Osteoblast (primary cell): ENCODE measurements at places on chromosomes 12 and 14. TPM values are rescaled to one million over a fixed set of nuclear protein-coding genes. Genes with fewer than 3 reads are reported as not detected.

DNA sequence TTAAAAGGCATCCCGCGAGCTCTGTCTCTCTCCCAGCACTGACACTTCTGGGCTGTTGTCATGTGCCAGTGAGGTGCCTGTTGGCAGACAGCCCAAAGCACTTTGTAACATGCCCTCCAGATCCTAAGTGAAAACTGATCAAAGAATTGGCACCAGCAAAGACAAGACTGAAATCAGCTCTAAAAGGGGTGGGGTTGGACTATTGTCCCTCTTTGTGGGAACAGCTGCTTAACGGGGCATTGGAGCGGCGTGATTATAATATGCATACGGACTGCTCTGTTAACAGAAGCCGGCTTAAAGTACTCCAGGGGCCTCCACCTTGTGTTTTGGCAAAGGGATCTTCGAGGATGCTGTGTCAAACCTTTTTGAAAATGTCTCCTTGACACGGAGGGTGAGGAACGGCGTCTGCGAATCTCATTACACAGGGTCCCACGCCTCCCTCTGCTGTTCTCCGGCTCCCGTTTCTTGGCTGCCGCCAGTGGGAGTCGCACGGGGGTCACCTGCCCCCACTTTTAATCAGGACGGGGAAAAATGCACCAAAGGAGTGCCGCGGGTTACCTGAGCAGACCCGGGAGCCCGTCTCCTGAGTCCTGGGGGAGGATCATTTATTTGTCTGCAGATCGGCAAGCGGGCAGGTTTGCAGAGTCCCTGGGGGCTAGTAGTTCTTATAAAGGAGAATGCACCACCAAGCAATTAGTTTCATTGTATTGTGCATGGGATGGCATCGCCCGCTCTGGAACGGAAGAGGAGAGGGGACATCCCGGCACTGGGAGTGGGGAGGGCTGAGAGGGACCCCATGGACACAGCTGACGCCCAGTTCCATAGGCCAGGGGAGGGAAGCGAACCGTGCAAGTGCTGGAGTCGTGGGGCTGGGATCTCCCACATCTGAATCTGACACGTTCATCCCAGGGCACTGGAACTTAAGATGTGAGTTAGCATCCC, 44.3 kb downstream of the SPRING1 start:
- H3K4me3 ChIP-seq: peak overlapping the region; percentile 47
- no peaks in the 10 kb centered on the region for H3K4me1 ChIP-seq
- no peak for DNase-seq

DNA sequence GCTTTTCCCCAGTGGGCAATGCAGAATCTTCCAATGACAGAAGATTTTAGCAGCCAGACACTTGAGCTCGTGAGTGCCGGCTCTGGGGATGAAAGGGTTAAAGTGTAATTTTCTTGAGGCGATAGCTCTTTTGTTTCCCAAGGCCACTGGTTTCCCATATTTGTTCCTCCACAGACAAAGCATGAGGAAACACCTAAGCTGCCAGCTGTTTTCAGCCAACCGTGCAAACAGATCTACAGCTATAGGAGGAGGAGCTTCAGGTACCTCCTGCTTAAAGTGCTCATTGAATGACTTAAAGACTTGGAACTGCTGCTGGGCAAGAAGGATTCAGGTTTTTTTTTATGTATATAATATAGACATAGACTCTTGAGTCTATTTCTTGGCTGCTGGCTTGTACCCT, 1311.5 kb downstream of the TMEM121 start:
- no peaks in the 10 kb centered on the region for H3K36me3 ChIP-seq
- H3K4me1 ChIP-seq: no peaks in the 10 kb centered on the region
- no peak overlapping the region for H3K27ac ChIP-seq
- no peak for DNase-seq
- H3K4me3 ChIP-seq: no peak overlapping the region

DNA sequence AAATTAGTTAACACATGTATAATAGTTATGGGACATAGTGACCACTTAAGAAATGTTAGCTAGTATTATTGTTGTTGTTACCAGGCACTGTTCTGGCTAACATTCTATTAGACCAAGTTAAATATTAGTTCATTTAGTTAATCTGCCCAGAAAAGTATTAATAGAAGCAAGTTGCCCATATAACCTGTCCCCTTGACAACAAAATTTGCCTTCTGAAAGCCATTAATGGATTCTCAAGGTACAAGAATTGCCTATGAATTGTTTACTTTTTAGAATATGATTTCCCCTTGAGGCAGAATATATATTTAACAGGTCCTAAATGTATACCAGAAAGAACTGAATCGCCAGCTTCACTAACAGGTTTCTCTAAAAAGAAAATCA, 167.3 kb upstream of the TMCC3 start:
- no peaks in the 10 kb centered on the region for H3K36me3 ChIP-seq
- H3K27me3 ChIP-seq: peaks cover 4% of the 10 kb centered on the region
- no peaks in the 10 kb centered on the region for H3K4me1 ChIP-seq

GRCh38 chr12:111349748-111350520, 19.0 kb downstream of the PHETA1 start:
- no peaks in the 10 kb centered on the region for H3K27me3 ChIP-seq
- H3K27ac ChIP-seq: no peak overlapping the region
- no peak for DNase-seq
- no peaks in the 10 kb centered on the region for H3K36me3 ChIP-seq
- no peaks in the 10 kb centered on the region for H3K4me1 ChIP-seq
- no peak overlapping the region for H3K4me3 ChIP-seq

GRCh38 chr12:442235-442884, 17.4 kb upstream of the B4GALNT3 start:
- H3K4me3 ChIP-seq: no peak overlapping the region
- peak; percentile 88 for DNase-seq
- H3K4me1 ChIP-seq: no peaks in the 10 kb centered on the region
- H3K36me3 ChIP-seq: no peaks in the 10 kb centered on the region

GRCh38 chr12:47509398-47509851, 196.4 kb downstream of the RPAP3 start:
- peak overlapping the region; percentile 69 for H3K27ac ChIP-seq
- peaks cover 38% of the 10 kb centered on the region for H3K4me1 ChIP-seq
- no peaks in the 10 kb centered on the region for H3K36me3 ChIP-seq
- H3K27me3 ChIP-seq: no peaks in the 10 kb centered on the region
- no peak overlapping the region for H3K4me3 ChIP-seq

GRCh38 chr12:117699118-117699517, 269.7 kb downstream of the KSR2 start:
- H3K36me3 ChIP-seq: no peaks in the 10 kb centered on the region
- H3K27me3 ChIP-seq: no peaks in the 10 kb centered on the region
- no peak overlapping the region for H3K27ac ChIP-seq
- no peak overlapping the region for H3K4me3 ChIP-seq
- no peaks in the 10 kb centered on the region for H3K4me1 ChIP-seq

GRCh38 chr12:68963856-68964745, 31.1 kb upstream of the CPM start:
- H3K4me3 ChIP-seq: no peak overlapping the region
- no peak for DNase-seq
- no peak overlapping the region for H3K27ac ChIP-seq
- H3K27me3 ChIP-seq: no peaks in the 10 kb centered on the region
- H3K36me3 ChIP-seq: no peaks in the 10 kb centered on the region
- H3K4me1 ChIP-seq: peaks cover 3% of the 10 kb centered on the region

GRCh38 chr12:47422611-47423010, 283.2 kb downstream of the RPAP3 start:
- H3K36me3 ChIP-seq: no peaks in the 10 kb centered on the region
- H3K27me3 ChIP-seq: no peaks in the 10 kb centered on the region
- DNase-seq: no peak
- H3K4me1 ChIP-seq: peaks cover 5% of the 10 kb centered on the region
- H3K27ac ChIP-seq: no peak overlapping the region
- no peak overlapping the region for H3K4me3 ChIP-seq

- no peaks in the 10 kb centered on the region for H3K4me1 ChIP-seq
- no peaks in the 10 kb centered on the region for H3K27me3 ChIP-seq
- no peak for DNase-seq
- no peaks in the 10 kb centered on the region for H3K36me3 ChIP-seq
- no peak overlapping the region for H3K27ac ChIP-seq
Observed at GRCh38 chr14:62654641-62655040, 390.6 kb downstream of the KCNH5 start.

- no peaks in the 10 kb centered on the region for H3K27me3 ChIP-seq
- no peak for DNase-seq
- no peak overlapping the region for H3K4me3 ChIP-seq
- H3K36me3 ChIP-seq: no peaks in the 10 kb centered on the region
Observed at GRCh38 chr12:2299206-2299605, 246.4 kb downstream of the CACNA1C start.

GRCh38 chr12:57614178-57614947, 3.1 kb downstream of the ARHGEF25 start:
- H3K4me1 ChIP-seq: peaks cover 17% of the 10 kb centered on the region
- DNase-seq: peak; percentile 88
- H3K4me3 ChIP-seq: no peak overlapping the region
- peaks cover 4% of the 10 kb centered on the region for H3K27me3 ChIP-seq

- H3K4me3 ChIP-seq: no peak overlapping the region
- peaks cover 4% of the 10 kb centered on the region for H3K4me1 ChIP-seq
- no peaks in the 10 kb centered on the region for H3K36me3 ChIP-seq
- H3K27ac ChIP-seq: no peak overlapping the region
Observed at GRCh38 chr14:53851394-53852090, 105.1 kb downstream of the BMP4 start.

DNA sequence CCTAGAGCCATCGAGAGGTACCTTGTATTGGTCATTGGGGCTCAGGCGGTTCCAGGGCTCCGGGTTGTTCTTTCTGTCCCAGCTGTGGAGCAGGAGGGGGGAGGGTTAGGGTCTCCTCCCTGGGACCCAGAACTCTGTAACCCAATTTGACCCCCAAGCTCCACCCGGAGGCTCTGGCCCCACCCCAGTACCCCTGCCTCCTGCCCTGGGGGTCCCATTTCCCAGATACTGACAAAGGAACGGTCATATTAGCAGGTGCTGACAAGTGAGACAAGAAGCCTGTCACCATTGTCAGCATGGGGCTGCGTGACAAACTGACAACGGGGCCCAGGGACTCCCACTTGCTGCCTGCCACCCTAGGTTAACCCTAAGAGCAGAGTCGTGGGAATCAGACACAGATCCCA, 6.2 kb downstream of the SHMT2 start:
- H3K4me3 ChIP-seq: no peak overlapping the region
- peaks cover 14% of the 10 kb centered on the region for H3K27me3 ChIP-seq
- peak overlapping the region; percentile 72 for H3K27ac ChIP-seq
- H3K4me1 ChIP-seq: peaks cover 55% of the 10 kb centered on the region

GRCh38 chr12:112598626-112599025, 179.9 kb downstream of the PTPN11 start:
- DNase-seq: no peak
- H3K27ac ChIP-seq: no peak overlapping the region
- H3K4me1 ChIP-seq: no peaks in the 10 kb centered on the region

DNA sequence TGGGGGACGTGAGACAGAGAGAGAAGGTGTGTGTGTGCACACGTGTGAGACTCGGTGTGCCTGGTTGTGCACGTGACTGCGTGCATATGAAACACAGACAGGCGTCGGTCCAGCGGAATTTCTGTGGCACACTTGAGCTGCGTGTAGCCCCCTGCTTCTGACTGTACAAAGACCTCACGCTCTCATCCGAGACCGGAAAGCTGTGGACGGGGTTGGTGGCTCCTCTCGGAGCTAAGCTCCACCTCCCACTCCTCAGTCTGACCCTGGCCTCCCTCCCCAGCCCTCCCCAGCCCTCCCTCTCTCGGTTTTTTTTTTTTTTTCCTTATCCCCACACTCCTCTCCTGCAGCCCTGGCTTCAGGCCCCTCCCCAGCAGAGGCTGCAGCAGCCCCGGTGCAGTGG, 8.3 kb upstream of the C14orf180 start:
- no peak overlapping the region for H3K4me3 ChIP-seq
- H3K36me3 ChIP-seq: no peaks in the 10 kb centered on the region
- H3K27ac ChIP-seq: no peak overlapping the region
- no peaks in the 10 kb centered on the region for H3K27me3 ChIP-seq
- H3K4me1 ChIP-seq: no peaks in the 10 kb centered on the region
- no peak for DNase-seq

- DNase-seq: no peak
- H3K27ac ChIP-seq: peak overlapping the region; percentile 57
- peaks cover 54% of the 10 kb centered on the region for H3K4me1 ChIP-seq
Observed at GRCh38 chr14:68681256-68682011, 111.4 kb downstream of the ZFP36L1 start.

- no peaks in the 10 kb centered on the region for H3K27me3 ChIP-seq
- no peak for DNase-seq
- H3K36me3 ChIP-seq: no peaks in the 10 kb centered on the region
- peaks cover 25% of the 10 kb centered on the region for H3K4me1 ChIP-seq
- no peak overlapping the region for H3K4me3 ChIP-seq
- H3K27ac ChIP-seq: peak overlapping the region; percentile 82
Observed at GRCh38 chr12:122878780-122879612, 16.9 kb downstream of the VPS37B start.

DNA sequence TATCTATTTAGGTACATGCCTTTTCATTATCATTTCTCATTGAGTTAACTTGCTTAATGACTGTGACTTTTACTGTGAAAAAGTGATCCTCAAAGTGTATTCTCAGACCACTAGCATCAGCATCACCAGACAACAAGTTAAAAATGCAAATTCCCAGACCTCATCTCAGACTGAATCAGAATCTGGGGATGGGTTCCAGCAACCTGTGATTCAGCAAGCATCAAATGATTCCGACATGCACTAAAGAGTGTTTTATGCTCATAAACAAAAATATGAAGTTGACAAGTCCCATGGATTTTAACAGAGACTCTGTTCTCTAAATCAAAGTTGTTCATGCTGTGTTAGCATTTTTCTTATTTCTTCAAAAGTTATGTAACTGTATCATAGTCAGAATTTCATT, 130.6 kb downstream of the BCAT1 start:
- peaks cover 25% of the 10 kb centered on the region for H3K4me1 ChIP-seq
- H3K4me3 ChIP-seq: no peak overlapping the region
- DNase-seq: no peak
- no peak overlapping the region for H3K27ac ChIP-seq

BCL2L2 gene
- total RNA-seq: 19.5 and 21.2 TPM in 2 replicates

COX8C gene
- not detected in 2 replicates for total RNA-seq

C12orf60 gene
- 0.59 and 0.72 TPM in 2 replicates for total RNA-seq

REP15 gene
- 3.5 and 4.0 TPM in 2 replicates for total RNA-seq

DDX47 gene
- 60.8 and 63.6 TPM in 2 replicates for total RNA-seq

PTPRR gene
- under 0.01 TPM in 1 of 2 replicates, not detected in the other for total RNA-seq

AQP6 gene
- not detected in 2 replicates for total RNA-seq

TAS2R43 gene
- 5.0 TPM in 1 of 2 replicates, not detected in the other for total RNA-seq

RIMBP2 gene
- total RNA-seq: not detected in 2 replicates

KRT74 gene
- not detected in 2 replicates for total RNA-seq

NOS1 gene
- not detected in 2 replicates for total RNA-seq

POTEG gene
- total RNA-seq: 0.29 and 0.36 TPM in 2 replicates

FIGNL2 gene
- total RNA-seq: 0.29 and 0.36 TPM in 2 replicates
